Effector CD4-positive, alpha-beta T cell (primary cell): ENCODE measurements at places on chromosomes 5 and 9.

DNA sequence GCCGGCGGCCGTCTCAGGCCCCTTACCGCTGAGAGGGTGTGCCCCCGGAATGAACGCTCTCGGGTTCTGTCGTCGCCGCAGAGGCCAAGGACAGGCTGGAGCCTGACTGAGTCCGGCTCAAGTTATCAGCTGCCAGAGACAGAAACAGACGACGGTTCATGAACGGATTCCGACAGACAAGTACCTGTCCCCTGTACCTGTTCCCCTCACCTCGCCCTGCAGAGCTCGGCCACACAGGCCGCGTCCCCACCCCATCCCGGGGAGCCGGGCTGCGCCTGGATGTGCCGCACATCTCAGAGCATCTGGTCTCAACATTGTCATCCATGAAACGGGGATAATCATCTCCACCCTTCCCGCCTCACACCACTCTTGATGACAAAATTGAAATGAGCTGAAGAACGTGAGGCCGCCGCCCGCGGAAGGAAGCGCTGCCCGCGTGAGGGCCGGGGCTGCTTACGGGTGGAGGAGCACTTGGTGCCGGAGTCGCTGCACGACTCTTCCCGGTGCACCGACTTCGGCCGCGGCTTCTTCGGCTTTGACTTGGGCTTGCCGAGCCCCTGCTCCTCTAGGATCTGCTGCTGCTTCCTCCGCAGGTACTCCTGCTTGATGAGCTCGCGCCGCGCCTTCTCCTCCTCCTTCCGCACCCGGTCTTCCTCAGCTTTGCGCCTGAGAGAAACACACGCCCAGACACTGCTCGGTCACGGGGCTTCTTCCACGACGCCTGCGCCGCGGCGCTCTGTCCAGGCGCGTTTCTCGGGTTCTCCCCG, 89.2 kb downstream of the CAMSAP1 start:
- no peak for DNase-seq

GRCh38 chr9:93918061-93918460, 37.1 kb downstream of the BARX1 start:
- no peak for DNase-seq

DNA sequence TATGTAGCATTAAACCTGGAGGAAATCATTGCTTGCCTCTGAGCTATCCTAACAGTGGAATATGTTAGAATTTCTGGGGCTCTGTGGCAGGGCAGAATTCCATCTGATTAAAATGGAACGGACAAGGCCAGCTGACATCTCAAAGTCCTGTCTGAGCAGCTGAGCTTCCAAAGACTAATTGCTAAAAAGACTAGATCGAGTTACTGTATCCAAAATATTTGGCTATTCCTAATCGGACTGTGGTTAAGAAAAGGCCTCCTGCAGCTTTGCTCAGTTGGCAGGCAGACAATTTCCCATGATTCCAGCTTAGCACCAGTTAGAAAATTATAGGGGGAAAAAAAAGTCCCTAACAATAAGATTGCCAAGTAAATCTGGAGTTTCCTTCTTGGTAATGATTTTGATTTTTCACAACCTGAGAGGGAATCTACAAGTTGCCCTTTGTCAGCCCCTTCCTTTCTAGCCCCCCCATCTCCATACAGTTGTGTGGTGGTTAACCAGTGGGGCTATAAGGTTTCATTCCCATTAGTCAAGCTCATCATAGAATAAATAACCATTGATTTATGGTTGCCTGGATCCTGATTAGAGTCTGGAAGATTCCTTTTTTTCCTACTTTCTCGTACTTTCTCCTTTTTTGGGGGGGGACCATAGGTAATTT, 26.4 kb downstream of the PTGR1 start:
- DNase-seq: no peak

- DNase-seq: no peak
These were observed 5.7 kb upstream of the DCTN4 start for GRCh38 chr5:150764530-150764929.

DNA sequence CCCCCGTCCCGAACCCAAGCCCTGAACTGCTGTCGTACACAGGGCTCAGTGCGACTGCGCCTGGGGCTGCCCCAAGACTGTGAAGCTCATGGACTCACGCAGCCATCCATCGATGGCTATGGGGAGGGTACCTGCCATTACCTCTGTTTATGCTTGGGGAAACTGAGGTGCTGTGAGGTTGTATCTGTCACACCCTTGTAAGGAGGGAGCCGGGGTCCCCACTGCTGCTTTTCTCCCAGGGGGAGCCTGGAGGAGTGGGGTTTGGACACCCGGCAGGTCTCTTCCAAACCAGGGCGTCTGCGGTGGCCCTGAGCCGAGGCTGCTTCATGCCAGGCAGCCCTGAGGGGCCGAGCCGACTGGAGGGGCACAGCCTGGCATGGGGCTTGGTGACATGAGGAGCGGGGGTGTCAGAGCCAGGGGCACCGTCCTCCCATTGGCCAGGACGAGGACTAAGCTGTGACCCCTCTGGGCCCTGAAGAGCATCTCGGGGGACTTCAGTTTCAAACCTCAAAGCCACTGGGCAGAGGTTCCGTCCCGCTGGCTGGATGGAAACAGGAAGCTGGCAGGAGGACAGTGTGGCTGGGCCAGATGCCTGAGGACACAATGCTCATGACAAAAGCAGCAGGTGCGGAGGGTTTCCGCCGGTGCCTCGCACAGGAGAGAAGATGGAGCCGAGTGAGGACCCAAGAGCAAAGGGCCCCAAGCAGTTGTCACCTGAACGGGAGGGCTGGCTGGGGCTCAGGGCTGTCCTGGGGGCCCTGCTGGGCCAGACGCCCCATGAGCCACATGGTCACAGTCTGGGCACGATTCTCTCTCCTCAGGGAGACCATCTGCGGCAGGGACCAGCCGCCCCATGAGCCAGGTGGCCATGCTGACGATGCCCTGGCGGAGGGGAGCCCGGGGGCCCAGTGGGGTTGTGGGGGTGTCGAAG, 54.4 kb upstream of the EXOC3 start:
- DNase-seq: no peak

DNA sequence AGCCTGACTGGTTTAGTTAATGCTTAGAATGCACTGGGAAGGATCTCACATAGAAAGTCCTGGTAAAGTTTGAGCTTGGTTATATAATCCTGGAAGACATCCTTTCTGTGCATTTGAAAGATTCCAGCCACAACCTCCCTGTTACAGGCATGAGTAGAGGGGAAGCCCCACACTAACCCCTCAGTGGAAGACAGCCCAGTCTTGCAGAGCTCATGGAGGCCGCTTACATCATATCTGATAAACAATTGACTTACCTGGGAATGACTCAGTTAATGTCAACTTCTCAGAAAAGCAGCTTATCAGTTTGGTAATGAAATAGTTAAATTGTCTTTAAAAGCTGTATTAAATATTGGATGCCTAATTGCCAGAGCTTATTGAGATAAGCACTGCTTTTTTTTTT, 28.1 kb upstream of the PDE8B start:
- DNase-seq: no peak

GRCh38 chr5:54309276-54309675, 1.1 kb downstream of the ARL15 start:
- DNase-seq: no peak

GRCh38 chr9:9410736-9411135, 1202.1 kb downstream of the PTPRD start:
- no peak for DNase-seq

- no peak for DNase-seq
These were observed 39.3 kb downstream of the SPARC start for GRCh38 chr5:151647320-151647861.

DNA sequence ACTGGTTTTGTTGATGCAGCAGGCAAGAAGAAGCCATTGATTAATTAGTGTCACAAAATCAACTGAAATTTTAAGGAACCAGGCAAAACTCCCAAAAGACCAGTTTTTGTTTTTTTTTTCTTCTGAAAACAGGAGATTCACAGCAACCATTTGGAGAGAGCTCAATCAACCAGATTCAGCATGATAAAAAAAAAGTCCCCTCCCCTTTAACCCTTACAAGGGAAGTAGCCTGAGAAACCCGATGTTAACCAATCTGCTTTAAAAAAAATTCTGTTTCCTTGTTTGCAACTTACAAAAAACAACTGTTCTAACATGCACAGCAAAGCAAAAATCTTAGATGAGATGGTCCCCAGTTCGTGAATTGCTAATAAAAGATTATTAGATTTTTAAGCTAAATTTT, 59.7 kb downstream of the HMHB1 start:
- DNase-seq: no peak

GRCh38 chr9:132588501-132589147, 6.2 kb downstream of the BARHL1 start:
- DNase-seq: no peak

DNA sequence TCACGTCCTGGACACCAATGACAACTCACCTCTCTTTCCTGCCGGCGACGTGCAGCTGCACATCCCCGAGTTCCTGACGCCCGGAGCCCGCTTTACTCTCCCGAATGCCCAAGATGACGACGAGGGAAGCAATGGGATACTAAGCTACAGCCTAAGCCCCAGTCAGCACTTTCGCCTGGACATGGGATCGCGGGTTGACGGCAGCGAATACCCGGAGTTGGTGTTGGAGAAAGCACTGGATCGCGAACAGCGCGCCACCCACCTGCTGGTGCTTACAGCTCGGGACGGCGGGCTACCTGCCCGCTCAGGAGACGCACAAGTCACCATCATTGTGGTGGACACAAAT, 1.1 kb downstream of the PCDHAC1 start:
- no peak for DNase-seq

GRCh38 chr9:68508547-68508946, 32.1 kb downstream of the TMEM252 start:
- DNase-seq: no peak

DNA sequence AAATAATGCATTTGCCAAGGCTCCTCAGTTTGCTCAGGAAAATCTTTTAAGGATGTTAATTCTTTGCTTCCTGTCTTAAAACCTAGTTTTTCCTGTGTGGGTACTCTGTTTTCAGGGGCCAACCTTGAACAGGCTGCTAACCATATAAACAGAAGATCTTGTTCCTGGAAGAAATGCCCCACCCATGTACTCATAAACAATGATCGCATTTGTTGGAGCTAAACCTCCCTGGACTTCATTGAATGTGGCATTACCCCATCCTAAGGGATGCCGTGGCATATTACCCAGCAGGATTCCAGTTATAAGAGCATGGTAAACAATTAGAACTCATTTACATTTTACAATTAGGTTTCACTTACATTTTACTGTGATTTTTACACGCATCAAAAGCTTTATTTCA, 436.0 kb downstream of the ZNF608 start:
- no peak for DNase-seq
